ENCODE measurements at places on chromosomes 1 and 21.

DNA sequence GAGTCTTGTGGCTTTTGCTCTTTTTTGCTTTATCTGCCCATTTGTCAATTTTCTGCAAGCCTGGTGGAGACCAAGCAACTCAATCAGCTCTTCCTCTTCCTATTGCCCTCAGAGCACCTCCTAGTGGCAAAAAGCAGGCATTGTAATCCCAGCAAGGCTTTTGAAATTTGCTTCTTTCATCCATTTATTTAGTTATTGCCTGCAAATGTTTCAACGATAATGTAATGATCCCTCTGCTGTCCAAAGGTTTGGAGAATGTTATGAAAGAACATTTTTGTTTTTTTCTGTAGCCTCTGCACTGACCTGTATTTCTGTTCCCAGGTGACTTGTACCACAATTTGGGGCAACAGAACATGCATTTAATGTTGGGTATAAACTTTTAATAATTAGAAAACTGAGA is 127.8 kb downstream of the GABPA start:
- DNase-seq, result no peak

- DNase-seq, result no peak
Measured at GRCh38 chr1:11494771-11495170, 15.8 kb downstream of the DISP3 start.

DNA sequence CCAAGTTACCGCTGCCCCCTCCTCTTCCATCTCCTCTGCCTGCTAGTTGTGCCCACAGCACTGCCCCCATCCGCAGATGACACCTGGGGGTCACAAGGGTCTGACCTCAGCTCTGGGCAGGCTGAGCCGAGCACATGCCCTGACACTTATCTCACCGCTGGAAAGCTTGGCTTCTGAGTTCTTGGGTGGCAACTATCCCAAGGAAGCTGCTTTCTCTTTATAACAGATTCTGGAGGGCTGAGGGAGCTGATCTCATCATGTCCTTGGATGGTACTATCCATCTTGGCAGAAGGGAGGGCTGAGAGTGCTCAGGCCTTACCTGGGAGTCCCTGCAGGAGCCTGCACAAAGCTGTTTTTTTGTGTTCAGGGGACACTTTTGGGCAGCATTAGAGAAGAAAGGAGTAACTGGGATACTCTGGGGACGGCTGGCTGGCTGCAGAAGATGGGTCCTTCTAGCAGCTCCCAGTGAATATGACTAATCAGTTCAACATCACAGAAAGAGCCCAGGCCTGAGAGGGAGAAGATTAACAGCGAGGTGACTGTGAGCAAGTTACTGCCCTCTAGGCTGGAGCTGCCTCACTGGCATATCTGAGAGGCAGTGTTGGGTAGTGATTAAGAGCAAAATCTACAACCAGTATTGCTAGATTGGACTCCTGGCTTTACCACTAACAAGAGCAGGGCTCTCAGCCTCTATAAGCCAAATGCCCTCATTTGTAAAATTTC is 71.6 kb downstream of the PLXNA2 start:
- DNase-seq, result no peak

DNA sequence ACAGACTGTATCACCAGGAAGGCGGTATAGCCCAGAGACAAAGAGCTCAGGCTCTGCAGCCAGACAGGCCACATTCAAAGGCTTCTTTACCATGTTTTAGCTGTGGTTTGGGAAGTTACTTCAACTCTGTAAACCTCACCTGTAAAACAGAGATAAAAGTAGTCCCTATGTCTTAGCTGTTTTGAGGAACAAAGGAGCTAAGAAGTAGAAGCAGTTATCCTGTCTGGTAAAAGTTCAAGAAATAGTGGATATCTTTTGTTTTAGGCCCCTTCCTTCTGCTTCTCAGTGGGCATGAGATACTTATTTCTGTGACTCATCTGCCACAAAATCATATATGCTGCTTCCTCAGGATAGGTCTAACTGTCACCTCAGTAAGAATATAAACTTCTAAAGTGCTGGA is 6.5 kb downstream of the CD34 start:
- peak; percentile 6 for DNase-seq

GRCh38 chr21:36964827-36965719 is 1.4 kb downstream of the HLCS start:
- DNase-seq, result no peak

DNA sequence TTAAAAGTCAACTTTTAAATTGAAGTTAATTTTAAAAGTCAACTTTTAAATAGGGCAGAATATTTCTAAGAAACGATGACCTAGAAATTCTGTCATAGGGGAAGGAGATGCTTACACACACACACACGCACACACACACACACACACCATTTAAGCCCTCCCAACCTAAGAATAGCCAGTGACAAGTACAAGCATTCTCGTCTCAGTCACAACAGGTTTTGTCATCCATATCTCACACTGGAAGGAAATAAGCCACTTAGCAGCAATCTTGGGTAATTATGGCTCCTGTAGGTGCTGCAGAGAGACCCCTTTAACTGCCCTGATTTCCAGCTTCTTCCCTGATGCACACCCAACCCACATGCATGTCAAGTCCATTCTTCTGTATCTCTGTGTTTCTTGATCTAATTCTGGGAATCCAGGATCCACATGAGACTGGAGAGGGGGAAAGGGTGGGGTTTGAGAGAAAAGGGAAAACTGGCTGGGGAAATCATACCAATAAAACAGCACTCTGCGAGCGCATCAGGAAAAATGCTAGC is 338.1 kb downstream of the PAPPA2 start:
- no peak for DNase-seq

DNA sequence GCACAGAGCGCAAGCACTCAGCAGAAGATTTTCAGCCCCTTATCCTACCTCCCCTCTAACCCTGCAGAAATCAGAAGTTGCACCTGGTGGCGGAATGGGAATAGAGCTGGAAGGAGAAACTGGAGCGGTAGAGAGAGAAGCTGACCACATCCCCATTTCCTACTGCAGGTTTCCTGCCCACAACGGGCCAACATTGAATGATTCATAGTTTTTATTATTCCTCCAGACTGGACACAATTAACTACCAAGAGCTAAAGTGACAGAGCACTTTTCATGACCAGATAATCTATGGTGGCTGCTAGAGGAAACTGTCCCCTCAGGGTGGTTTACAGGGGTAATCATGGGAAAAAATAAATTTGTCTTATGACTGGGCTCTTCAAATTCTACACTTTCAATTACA is 21.3 kb upstream of the LRRC8D start:
- DNase-seq, result peak; percentile 18

DNA sequence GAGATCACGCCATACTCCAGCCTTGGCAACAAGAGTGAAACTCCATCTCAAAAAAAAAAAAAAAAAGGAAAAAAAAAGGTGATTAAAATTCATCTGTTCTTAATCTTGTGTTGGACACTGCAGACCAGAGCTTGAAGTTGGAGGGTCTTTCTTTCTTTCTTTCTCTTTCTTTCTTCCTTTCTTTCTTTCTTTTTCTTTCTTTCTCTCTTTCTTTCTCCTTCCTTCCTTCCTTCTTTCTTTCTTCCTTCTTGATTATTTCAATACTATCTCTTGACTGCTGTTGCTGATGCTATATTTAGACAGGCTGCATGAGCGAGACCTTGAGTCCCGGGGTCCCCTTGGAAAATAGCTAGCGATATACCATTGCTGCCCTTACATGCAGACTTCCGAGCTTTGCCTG is 107.4 kb upstream of the ADAR start:
- DNase-seq, result no peak
